ENCODE measurements at places on chromosomes 16 and 17.

DNA sequence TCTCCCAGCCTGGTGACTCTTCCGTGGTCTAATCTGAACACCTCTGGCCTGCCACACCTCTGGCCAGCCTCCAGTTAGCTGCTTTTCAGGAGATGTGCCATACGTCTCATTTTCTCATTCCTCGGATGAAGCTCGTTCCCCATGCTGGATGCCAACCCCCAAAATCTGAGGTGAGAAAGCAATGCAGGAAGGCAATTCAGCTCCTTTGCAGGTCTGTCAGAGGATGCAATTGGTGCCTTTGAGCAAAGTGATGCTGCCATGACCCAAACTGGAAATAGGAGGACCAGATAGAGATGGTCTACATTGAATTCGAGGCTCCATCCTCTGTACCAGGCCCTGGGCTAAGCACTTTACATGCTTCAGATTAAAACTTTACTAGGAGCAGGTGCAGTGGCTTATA lies 11.0 kb upstream of the CUEDC1 start:
- no peak for ATAC-seq

GRCh38 chr16:71408536-71408935 lies 33.3 kb downstream of the TLE7 start:
- no peak for ATAC-seq

- peak; percentile 50 for ATAC-seq
These were observed 15.2 kb upstream of the SSTR5 start for GRCh38 chr16:1057252-1057932.

GRCh38 chr17:49582789-49583188 lies 7.1 kb downstream of the NXPH3 start:
- ATAC-seq, result no peak

DNA sequence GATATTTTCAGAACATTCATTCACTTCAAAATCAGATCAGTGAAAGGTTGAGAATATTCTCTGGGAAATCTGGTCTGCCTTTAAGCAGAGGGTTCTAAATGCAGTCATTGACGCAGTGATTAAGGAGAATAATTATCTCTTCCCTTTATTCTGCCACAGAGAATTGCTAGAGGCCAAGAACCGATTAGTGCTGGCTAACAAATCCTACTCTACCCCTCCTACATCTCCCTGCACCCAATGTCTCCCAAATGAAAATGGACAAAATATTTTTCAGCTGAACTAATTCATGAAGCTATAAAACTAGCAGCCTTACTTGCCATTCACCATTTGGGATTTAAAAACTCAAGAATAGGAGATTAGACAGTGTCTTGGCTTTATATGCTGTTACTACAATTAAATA lies 185.5 kb upstream of the SOX9 start:
- ATAC-seq, result no peak

GRCh38 chr16:80369138-80369958 lies 171.4 kb upstream of the DYNLRB2 start:
- no peak for ATAC-seq

DNA sequence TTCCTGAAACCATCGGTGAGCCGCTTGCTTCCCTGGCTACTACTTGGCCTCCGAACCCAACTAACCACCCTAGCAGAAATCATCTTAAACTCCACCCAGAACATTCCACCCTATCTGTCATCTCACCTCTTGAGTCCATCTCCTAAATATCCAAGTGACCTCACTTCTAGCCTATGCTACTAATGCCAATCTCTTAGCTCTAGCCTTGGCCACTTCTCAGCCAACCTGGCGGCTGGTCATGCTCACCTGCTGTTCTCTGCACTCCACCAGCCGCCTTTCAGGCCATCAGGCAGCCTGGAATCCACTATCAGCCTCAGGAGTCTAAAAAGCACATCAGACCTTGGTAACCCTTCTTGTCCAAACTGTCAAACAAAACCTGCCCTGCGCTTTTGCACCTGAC lies 11.9 kb upstream of the CYTH1 start:
- no peak for ATAC-seq

DNA sequence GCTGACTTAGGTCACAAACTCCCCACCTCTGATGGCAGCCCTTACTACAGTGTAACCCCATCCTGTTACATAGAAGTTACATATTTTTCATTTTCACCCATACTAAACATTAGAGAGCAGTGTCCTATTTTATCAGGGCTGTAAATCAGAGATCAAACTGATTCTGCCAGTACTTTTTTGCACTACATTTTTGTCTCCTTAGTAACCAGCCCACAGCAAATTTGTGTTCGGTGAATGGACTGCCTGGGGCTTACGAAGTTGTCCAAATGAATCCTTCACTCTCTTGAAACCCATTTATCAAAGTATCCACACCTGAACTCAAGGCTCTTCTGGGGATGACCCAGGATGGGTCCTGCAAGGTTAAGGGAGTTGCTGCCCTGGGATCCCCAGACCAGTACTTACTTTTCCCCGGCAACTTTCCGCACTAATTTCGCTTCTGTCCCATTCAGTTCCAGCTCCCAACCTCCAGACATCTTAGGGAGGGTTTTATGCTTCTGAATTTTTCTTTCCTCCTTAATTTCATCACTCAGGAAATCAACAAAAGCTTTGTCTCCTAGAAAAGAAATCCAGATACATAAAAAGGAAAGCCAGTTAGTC lies 1.1 kb downstream of the C1QBP start:
- ATAC-seq, result no peak

GRCh38 chr17:40828454-40829044 lies 6.1 kb upstream of the KRT10 start:
- no peak for ATAC-seq

DNA sequence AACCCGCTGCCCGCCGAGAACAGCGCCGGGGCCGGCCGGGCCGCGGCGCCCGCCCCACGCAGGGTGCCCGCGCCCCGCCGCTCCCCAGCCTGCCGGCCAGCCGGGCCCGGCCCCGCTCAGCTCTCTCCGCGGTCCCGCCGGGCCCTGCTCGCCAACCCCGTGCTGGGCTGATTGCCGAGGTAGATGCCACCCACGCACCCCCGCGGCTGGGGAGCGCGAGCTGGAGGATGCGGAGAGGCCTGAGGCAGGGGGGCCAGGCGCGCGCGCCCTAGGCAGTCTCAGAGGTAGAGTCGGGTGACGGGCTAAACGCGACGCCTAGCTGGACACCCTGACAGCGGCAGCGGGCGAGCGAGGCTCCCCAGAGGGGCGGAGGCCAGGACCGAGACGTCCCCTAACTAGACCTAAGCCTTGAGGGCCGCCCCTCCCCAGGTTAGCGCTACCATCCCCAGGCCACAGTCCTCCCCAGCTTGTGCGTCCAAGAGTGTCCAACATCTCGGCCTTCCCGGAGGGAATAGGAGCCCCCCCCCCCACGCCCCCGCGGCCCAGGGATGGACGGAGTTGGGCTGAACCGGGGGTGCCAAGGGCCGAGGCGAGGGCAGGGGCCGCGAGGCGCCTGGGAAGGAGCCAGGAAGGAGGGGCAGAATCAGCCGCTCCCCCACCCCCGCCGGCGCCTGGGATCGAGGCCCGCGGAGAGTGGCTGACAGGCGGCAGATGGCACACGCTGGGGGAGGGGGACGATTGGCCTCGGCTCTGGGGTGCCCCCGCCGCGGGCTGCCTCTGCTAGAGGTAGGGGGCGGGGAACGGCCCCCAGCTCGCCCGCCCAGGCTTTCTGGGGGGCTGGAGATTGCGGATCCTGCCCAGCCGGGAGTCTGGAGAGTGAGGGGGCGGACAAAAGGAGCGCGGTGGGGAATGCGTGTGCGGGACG lies 2.5 kb upstream of the ZNF423 start:
- no peak for ATAC-seq

DNA sequence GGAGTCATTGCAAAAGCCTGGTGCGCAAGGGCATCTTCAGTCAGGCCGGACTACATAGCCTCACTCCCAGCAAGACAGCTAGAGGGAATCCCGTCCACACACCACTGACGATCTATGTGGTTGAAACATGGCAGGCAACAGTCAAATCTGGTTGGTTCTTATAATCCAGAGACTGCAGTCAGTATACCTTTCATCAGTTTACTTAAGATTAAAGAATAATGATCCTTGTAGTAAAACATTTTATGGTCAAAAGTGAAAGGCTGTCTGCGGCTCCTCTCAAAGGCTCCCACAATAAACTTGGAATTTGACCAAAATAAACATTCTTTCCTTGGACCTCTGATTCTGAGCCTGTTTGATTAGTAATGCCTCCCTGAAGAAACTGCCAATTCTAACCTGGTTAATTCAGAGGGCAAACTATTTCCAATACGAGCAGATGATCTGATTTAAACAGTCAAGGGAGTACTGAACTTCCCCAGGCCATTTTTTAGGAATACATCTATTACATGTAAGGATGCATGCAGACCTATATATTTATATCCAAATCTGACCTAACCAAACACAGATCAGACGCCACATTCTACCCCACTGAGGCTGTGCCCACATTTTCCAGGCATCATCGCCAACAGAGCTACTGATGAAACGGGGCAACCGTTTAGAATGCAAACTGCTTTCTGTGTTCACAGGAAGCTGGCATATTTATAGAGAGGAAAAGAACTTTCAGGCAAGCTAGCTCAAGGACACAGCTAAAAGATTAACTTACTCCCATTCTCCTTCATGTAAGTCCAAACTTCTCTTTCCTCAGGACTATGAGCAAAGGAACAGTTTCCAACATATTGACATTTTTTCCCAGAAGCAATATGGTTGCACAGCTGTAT lies 15.3 kb upstream of the TXNDC11 start:
- ATAC-seq, result no peak

GRCh38 chr16:73190256-73190655 lies 142.3 kb upstream of the ZFHX3 start:
- no peak for ATAC-seq

GRCh38 chr16:11207646-11208045 lies 48.4 kb downstream of the SOCS1 start:
- ATAC-seq, result no peak

DNA sequence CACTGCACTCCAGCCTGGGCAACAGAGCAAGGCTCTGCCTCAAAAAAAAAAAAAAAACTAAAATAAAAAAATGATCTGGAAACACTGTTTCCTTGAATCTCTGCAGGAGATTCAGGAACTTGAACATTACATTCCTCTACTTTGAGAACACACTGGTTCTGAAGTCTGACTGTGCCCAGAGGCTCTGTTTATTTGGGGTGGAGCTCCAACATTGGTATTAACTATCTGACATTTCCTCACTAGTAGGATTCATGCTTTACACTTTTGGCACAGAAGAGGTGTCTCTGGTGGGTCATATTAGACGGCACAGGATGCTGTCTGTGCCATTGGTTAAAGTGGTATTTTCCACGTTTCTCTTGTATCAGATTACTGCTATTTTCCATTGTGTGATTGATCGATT lies 10.4 kb downstream of the SULT1A2 start:
- ATAC-seq, result no peak

DNA sequence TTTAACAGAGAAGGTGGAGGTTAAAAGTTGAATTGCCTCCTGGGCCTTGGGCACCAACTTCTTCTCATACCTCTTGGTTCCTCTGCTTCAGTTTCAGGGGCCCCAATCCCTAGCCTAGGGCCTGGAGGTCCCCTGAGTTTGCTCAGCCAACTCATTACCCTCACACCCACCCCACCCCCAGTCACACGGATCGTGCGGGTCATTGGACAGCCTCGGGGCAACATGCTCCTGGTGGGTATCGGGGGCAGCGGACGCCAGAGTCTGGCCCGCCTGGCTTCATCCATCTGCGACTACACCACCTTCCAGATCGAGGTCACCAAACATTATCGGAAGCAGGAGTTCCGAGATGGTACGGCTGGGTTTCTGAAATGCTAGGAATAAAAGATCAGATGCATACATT lies 36.0 kb upstream of the KDM6B start:
- no peak for ATAC-seq

- no peak for ATAC-seq
These were observed 6.1 kb downstream of the RUNDC3A start for GRCh38 chr17:44314524-44314868.

GRCh38 chr17:82830249-82830661 lies 9.6 kb downstream of the ZNF750 start:
- ATAC-seq, result no peak

DNA sequence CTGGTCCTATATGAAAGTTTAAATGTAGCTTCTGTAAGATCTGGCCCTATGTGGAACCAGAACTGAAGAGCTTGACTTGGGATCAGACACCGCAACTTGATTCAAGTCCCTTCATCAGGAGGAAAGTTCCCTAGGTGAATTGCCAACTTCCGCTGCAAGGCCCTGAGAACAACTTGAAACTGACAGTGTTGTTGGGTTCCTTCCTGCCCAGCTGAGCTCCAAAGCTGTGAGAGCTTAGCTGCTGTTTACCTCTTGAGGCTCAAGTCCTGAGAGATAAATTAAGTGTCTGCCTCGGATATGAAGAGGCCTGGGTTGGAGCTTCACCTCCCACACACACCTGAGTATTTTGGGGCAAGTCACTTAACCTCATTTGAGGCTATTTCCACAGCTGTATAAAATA lies 44.7 kb downstream of the REXO5 start:
- no peak for ATAC-seq

DNA sequence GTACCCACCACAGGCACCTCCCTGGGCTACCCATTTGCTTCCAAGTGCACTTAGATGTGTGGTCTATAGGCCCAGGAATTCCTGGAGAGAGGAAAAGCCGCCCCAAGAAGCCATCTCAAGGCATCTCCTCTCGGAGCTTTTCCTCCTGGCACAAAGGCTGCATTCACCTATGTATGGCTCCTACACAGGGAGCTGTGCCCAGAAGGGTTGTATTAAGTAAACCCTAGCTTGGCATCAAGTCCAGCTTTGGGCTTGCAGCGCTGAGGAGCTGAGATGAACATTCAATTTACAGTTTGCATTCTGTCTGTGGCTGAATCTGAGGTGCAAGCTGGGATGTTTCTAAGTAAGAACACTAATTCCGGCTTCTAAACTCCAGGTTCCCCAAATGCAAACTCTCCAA lies 81.3 kb downstream of the CDYL2 start:
- no peak for ATAC-seq

GRCh38 chr16:6204945-6205344 lies 1107.3 kb upstream of the EEF2KMT start:
- ATAC-seq, result no peak

DNA sequence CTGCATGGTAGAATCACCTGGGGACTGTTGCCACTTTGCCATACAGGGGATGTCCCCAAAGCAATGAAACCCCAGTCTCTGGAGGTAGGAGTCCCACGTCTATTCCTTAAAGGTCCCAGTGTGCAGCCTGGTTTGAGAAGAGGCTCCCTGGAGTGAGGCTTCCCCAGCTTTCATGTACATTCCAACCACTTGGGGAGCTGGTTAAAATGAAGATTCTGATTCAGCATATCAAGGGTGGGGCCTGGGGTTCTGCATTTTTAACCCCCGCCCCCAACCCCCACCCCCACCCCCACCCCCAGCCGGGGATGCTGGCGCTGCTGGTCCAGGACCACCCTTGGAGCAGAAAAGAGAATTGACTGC lies 241.2 kb downstream of the FOXL1 start:
- no peak for ATAC-seq

DNA sequence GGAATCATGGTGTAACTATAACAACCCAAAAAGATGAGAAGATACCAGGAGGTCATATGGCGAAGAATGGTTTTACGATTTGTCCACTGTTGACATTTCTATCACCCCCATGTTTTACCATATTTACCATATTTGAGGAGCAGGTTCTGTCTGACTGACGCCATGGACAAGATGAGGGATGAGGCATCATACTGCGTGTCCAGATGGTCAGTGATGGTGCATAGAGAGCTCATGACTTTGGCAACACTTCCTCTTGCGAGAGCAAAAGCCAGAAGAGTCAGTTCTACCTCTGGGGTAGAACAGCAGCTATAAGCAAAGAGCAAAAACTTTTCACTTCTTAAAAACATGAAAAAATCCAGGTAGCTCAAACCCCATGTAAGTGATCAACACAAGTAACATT lies 38.3 kb downstream of the ZZEF1 start:
- no peak for ATAC-seq

- no peak for ATAC-seq
These were observed 492.2 kb downstream of the WWOX start for GRCh38 chr16:78591682-78592103.

GRCh38 chr17:8909586-8910270 lies 42.3 kb upstream of the PIK3R6 start:
- ATAC-seq, result no peak
